ENCODE measurements at places on chromosomes 6 and 20.

- no peak for DNase-seq
These were observed 182.0 kb upstream of the MYLIP start for GRCh38 chr6:15946701-15947385.

- peak; percentile 73 for DNase-seq
These were observed 35.7 kb upstream of the HLA-E start for GRCh38 chr6:30453508-30454116.

- DNase-seq: no peak
These were observed 2.4 kb downstream of the AMD1 start for GRCh38 chr6:110876806-110877564.

DNA sequence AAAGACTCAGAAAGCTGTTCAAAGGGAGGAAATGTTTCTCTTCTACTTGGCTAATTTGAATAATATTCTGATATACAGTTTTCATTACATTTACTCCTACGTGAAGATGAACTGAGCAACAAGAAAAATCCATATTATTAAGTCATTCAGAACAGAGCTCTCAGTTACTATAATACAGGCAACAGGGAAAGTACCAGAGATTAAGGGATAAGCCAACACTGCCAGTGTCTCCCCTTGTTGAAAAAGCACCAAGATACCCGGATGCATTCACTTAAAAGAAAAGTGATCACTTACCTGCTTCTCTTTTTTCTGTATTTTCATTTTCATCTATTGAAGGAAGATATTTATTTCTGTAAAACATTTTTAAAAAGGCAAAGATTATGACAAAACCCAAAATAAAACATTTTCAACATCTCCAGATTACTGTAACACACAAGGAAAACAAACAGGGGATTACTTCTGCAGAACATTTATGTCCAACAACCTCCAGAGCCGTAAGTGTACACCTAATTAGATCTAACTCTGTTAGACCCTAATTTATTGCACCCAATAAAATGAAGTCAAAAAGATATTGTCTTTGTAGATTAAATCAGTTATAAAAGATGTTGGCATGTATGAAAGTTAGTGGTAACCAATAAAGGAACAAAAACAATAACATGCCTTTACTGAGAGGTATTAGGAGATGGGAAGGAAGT lies 67.0 kb downstream of the CHD6 start:
- no peak for DNase-seq

DNA sequence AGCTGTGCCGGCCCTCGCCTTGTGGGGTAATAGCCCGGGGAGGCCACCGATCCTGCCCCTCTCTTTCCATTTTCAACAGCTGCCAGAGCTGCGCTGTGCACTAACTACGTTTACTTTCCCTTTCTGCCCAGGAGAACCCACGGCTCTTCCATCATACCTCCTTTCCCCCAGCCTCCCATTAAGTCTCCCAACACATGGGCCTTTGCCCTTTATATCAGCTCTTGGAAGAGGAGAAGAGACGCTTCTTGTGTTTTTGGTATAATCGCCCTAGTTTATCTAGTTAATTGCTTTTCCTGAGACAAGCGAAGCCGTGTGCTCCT lies 637 bp downstream of the UBR2 start:
- DNase-seq: no peak

- DNase-seq: no peak
These were observed 50.7 kb upstream of the CD83 start for GRCh38 chr6:14066782-14067406.
